ENCODE measurements at places on chromosomes 4 and X.

- no peak for DNase-seq
These were observed 1.5 kb downstream of the CCNG2 start for GRCh38 chr4:77158487-77158861.

GRCh38 chrX:120568035-120568434 is 7.3 kb upstream of the CUL4B start:
- DNase-seq = no peak

DNA sequence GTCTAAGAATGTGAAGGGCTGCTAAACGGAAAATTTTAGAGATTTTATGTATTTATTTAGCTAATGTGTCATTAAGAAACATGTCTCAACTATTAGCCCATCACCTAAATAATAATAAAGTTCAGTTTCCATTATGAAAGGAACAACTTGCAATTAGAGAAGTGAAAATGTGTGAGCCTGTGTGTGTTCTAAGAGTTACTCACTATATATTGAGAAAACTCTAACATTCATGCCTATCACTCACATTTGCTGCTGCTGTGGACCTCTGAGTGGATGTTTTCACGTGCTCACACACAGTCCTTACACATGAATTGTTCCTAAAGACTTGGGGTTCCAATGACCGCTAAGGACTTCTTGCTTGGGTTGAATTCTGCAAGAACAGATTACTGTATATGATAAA is 364.0 kb downstream of the TMA16 start:
- DNase-seq = no peak

- DNase-seq = no peak
These were observed 159.9 kb downstream of the TRIML1 start for GRCh38 chr4:188299161-188299560.

GRCh38 chr4:142558851-142559250 is 287.2 kb downstream of the INPP4B start:
- no peak for DNase-seq

GRCh38 chrX:17298564-17298963 is 76.4 kb upstream of the NHS start:
- DNase-seq = no peak

- DNase-seq = no peak
These were observed 191.5 kb downstream of the SLIT2 start for GRCh38 chr4:20443015-20443805.

- DNase-seq = no peak
These were observed 14.1 kb downstream of the TRPC5 start for GRCh38 chrX:112068430-112068829.

- DNase-seq = no peak
These were observed 29.1 kb downstream of the MAGED1 start for GRCh38 chrX:51922561-51922960.

- no peak for DNase-seq
These were observed 57.0 kb downstream of the PCYT1B start for GRCh38 chrX:24590111-24590510.

DNA sequence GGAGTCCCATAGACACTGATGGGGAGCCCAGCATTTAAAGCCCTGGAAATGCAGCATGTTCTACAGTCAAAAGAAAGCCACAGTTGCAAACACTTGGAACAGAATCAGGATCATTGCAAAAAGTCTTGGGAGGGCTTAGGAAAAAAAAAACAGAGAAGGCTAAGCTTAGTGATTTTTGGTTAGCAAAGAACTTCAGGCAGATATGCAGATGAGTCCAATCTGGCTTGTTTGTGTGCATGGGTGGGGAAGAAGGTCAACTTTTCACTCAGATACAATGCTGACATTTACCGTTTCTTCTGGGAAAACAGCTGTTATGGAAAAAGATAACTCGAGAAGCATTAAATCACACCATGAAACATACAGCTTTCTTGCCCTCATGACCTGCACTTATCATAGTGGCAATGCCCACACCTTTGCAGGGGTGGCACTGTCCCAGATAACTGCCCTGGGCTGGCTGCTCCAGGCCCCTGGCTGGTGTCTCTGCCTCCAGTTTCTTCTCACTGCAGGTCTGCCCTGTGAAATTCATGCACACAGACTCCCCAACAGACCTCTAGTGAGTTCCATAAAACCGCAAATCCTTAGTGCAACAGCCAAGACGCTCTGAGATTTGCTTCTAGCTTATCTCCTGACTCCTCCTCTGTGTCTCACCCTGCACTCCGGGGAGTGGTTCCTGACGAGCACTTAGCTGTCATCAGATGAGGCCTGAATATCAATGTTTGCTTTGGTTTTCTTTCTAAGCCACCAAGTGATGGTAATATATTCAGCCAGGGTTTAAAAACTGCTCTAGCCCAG is 99.2 kb downstream of the DRD5 start:
- DNase-seq = no peak

GRCh38 chrX:128460835-128461234 is 408.6 kb upstream of the ACTRT1 start:
- no peak for DNase-seq

GRCh38 chr4:28548136-28548535 is 1687.5 kb downstream of the STIM2 start:
- no peak for DNase-seq

GRCh38 chr4:74447636-74448233 is 2.8 kb downstream of the AREG start:
- DNase-seq = no peak

GRCh38 chr4:183100827-183101226 is 1.8 kb downstream of the WWC2 start:
- DNase-seq = no peak

GRCh38 chrX:118565853-118566252 is 70.2 kb downstream of the DOCK11 start:
- no peak for DNase-seq

GRCh38 chr4:108979759-108980158 is 216.9 kb upstream of the ETNPPL start:
- DNase-seq = no peak

GRCh38 chrX:105845631-105846030 is 23.3 kb downstream of the NRK start:
- no peak for DNase-seq

GRCh38 chr4:78796526-78796925 is 20.4 kb downstream of the BMP2K start:
- DNase-seq = no peak

GRCh38 chr4:99578714-99579113 is 4.1 kb downstream of the MTTP start:
- no peak for DNase-seq

GRCh38 chrX:116379854-116380253 is 56.6 kb upstream of the SLC6A14 start:
- no peak for DNase-seq

- no peak for DNase-seq
These were observed 31.8 kb downstream of the PRDM8 start for GRCh38 chr4:80229128-80229527.

- DNase-seq = no peak
These were observed 121.6 kb upstream of the IGFBP7 start for GRCh38 chr4:57231781-57232180.

DNA sequence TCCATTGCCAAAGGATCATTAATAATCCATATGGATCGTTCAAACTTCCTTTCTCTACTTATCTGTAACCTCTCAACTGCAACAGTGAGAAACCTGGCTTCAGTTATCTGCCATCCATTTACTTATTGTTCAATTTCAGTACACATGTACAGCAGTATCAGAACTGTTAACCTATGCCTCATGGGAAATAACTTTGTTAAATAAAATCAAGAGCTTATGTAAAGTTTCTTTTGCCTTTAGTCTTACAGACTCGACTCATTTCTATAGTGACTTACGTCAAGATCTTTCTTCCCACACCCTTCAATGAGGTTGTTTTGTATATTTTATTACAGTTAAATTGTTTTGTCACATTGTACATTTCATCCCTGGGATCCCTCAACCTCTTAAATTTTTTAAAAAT is 11.4 kb downstream of the UBQLN2 start:
- DNase-seq = no peak

DNA sequence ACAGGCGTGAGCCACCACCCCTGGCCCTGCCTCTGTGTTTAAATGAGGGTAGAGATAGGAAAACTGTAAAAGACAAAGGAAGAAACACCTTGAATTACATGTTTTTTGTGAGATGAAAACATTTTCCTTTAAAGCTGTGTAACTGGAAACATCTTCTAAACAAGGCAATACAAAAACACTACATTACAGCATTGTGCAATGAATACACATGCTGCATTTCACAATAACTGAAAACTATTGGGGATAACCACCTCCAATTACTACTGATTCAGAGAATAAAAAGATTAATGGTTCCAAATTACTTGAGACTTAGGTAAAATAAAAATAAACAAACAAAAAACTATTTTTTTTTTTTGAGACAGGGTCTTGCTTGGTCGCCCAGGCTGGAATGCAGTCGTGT is 7.6 kb upstream of the OGT start:
- DNase-seq = no peak

GRCh38 chr4:185238215-185238681 is 28.9 kb downstream of the SNX25 start:
- DNase-seq = no peak
